ENCODE measurements at places on chromosomes 6 and 20. TPM values are rescaled to one million over a fixed set of nuclear protein-coding genes. Genes with fewer than 3 reads are reported as not detected.

DNA sequence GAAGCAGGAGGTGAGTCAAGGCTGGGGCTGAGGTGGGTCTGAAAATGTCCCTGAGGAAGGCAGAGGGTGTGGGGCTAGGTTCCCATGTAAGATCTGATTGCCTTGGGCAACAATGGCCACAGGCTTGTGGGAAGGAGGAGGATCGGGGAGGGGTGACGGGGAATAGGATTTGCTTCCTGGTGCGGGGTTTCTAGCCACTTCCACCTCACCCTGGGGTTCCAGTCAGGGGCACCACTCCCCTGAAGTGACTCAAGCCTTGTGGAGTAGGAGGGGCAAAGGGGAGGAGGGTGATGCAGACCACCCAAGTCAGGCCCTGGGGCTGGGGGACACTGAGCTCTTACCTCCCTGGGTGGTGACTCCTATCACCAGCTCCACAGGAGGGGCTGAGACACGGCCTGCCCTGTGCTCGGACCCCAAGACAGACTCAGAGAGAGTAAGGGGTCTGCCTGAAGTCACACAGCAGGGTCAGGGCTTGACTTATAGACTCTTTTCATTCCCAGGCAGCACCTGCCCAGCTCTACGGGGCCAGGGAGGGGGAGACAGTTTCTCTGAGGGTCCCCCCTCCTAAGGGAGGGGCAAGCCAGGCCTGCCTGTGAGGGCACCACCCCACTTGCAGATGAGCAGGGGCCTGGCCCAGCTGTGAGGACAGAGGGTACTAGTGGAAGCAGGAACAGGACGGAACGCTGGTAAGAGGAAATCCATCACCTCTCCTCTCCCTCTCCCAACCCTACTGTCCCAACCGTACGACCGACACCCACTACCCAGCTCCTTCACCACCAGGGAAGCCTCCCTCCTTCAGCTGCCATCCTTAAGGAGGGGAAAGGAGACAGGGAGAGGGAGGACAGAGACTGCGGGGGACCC is 12.4 kb upstream of the SPDEF start:
- peak; percentile 68 for DNase-seq

DNA sequence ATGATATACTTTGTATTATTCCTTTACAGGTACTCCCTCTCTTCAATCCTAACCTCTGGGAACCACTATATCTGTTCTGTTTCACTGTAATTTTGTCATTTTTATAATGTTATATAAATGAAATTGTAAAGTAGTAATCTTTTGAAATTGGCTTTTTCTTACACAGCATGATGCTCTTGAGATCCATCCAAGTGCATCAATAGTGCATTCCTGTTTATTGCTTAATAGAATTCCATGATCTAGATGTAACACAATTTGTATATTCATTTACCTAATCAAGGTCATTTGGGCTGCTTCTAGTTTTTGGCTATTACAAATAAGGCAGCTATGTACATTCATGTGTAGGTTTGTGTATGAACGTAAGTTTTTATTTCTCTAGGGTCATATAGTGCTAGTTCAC is 174.6 kb downstream of the KHDC1L start:
- DNase-seq, result no peak

GRCh38 chr6:43762966-43763695 is 6.9 kb upstream of the VEGFA start:
- DNase-seq, result no peak

DNA sequence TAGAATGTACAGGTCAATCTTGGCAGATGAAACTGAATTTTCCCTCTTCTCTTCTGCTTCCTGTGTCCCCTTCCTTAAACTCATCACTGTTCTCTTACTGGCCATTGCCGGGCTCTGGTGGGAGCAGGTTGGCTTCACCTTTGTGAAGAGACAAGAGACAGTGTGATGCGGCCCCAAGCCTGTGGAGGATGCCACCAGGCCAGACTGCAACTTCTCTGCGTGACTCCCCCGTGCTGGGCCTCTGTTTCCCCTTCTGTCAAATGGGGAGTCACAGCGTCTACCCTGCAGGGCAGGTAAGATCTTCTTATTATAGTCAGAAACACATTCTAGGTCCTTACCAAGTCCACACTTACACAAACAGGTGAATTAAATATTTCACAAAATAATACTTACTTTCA is 1.9 kb upstream of the LSM14B start:
- DNase-seq, result no peak

- no peak for DNase-seq
Measured at GRCh38 chr20:57804470-57805250, 94.8 kb upstream of the PMEPA1 start.

GRCh38 chr6:137226697-137227096 is 7.5 kb upstream of the IFNGR1 start:
- DNase-seq, result no peak

GRCh38 chr6:163640641-163641040 is 226.1 kb downstream of the QKI start:
- no peak for DNase-seq

DNA sequence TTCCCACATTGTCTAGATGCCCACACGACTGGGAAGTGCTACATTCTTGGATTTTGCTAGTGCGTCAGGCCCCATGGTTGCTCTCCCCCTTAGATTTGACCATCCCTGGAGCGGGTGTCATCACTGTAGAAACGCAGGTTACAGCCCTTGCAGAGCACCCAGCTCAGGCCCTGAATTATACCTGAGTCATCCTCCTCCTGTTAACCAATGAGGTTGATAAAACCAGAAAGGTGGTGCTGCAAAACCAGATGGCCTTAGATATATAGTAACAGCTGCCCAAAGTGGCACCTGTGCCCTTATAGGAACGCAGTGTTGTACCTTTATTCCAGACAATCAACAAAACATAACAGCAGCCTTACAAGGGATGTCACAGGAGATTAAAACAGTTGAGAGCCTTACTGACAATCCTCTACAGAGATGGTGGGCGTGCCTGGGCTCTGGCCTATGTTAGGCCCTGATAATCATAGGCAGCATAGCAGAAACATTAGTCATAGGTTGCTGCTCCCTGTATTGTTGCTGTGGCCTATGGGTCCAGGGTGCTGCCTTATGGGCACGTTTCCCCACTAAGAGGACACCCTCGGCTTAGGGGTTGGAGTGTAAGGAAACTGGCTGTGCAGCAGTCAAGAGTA is 33.6 kb upstream of the HSF2 start:
- DNase-seq, result peak; percentile 38

CAPN11 gene
- total RNA-seq, result not detected

Measured in M059J (cell line).